Occipital lobe (tissue), 3 donors: ENCODE measurements at places on chromosomes 3 and 15. TPM values are rescaled to one million over a fixed set of nuclear protein-coding genes. Genes with fewer than 3 reads are reported as not detected.

Gene RASSF1
- 7.8 TPM for total RNA-seq

Gene IMPG2
- 3.0 TPM for total RNA-seq

Gene LXN
- 10.5 TPM for total RNA-seq

Gene SRGAP3
- 89.5 TPM for total RNA-seq

Gene UBAP1L
- 2.7 TPM for total RNA-seq

Gene AGBL1
- total RNA-seq = 0.47 TPM

Gene LMOD3
- total RNA-seq = 0.16 TPM

Gene TAGLN3
- total RNA-seq = 151 TPM

Gene LMAN1L
- not detected for total RNA-seq

Gene GPR156
- total RNA-seq = 5.6 TPM

Gene SNX22
- 14.5 TPM for total RNA-seq
